Urinary bladder (tissue), 4 donors: ENCODE measurements at places on chromosomes 1 and 21. TPM values are rescaled to one million over a fixed set of nuclear protein-coding genes. Genes with fewer than 3 reads are reported as not detected.

The RPTN gene
- total RNA-seq = not detected

The RHOU gene
- 40.4 TPM for total RNA-seq

GRCh38 chr1:159828581-159829272 lies 2.1 kb downstream of the SLAMF8 start:
- no peak for DNase-seq

DNA sequence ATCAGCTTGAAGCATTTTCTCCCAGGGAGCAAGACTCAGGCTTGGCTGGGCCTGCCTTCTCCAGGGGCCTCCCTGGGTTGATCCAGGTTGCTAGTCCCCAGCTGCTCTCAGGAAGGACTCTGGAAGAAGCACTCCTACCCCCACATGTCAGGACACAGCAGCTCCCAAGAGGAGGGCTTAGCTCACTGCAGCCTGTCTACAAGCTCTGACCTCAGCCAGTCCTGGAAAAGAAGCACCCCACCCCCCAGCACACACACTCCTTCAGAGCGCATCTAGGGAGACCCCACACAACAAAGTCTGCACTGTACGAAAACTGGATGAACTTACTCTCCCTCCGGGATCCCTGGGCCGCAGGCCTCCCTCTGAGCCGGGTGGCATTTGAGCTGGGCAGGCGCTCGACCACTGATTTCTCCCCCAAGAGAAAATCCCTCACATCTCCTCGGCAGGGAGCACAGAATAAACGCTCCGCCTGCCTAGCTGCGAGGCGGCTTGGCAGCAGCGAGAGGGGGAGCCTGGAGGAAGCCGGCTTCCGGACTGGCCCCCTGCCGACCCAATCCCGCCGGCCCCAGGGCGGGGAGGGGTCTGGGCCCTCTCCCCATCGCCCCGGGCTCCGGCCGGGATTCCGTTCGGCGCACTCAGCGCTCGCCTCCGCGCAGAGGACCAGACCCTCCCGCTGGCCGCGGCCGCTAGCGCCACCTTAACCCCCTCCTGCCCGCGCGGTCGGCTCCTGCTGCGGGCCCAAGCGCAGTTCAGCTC lies at the start of gene KCNA2:
TSS of gene KCNA2 (minus strand) at position 458 of the 756 bp plus-strand sequence. CDS start 1,576 bp downstream, outside the sequence.
- no peak for DNase-seq

GRCh38 chr1:233121947-233122559 lies 171.6 kb downstream of the NTPCR start:
- no peak for DNase-seq

DNA sequence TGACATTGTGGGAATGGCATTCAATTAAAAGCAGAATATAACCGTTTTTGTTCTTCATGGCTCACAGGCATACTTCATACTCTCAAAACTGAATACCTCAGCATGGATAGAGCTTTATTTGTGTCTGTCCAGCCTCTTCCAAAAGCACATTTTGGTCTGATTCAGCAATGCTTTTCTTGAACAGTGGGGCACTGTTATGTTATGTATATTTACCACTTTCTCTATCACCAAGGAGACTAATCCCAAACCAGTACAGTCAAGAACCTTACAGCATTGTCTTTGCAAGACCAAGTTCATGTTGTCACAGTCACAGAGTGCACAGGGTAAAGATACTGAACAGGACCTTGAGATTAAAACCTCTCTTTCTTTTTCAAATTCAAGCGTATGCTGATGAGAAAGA lies 582.8 kb downstream of the PTBP2 start:
- DNase-seq = no peak

- no peak for DNase-seq
Measured at GRCh38 chr1:19222573-19222972, 12.5 kb upstream of the UBR4 start.

- DNase-seq = no peak
Measured at GRCh38 chr1:204932573-204932909, 61.9 kb downstream of the NFASC start.

GRCh38 chr1:192907545-192908243 lies 98.9 kb downstream of the RGS2 start:
- no peak for DNase-seq

GRCh38 chr1:79388694-79389361 lies 382.3 kb upstream of the ADGRL4 start:
- DNase-seq = no peak

DNA sequence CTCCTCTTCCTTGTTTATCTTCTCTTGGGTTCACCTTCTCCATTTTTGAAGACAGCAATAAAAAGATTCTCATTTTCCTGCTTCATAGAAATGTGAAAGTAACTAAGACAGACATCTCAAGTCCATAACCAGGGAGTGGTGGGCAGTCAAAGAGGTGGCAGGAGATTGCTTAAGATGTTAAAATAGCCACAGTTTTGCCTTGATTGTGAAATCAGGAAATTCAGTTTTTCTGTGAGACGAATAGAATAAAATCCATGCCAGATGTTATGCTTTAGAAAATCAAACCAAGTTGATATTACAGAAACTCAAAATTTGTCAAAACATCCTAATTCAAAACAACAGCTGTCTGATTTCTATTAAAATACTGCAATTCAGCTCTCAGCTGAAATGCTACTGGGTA lies 57.2 kb downstream of the TNN start:
- no peak for DNase-seq

DNA sequence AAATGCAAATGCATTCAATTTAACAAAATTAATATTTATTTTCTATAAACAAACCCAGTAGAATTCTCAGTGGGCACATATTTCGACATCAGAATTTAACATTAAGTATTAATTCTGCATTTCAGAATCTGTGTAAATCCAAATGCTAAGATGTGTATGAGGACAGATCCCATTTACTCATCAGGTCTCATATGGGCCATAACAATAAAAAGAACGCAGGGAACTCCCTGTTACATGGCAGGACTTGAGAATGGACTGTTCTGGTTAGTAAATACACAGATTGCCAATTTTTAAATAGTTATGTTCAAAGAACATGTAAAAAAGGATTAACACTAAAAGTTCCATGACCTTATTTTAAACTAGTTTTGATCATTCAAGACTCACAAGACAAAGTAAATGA lies 104.0 kb downstream of the SLC30A10 start:
- DNase-seq = no peak

DNA sequence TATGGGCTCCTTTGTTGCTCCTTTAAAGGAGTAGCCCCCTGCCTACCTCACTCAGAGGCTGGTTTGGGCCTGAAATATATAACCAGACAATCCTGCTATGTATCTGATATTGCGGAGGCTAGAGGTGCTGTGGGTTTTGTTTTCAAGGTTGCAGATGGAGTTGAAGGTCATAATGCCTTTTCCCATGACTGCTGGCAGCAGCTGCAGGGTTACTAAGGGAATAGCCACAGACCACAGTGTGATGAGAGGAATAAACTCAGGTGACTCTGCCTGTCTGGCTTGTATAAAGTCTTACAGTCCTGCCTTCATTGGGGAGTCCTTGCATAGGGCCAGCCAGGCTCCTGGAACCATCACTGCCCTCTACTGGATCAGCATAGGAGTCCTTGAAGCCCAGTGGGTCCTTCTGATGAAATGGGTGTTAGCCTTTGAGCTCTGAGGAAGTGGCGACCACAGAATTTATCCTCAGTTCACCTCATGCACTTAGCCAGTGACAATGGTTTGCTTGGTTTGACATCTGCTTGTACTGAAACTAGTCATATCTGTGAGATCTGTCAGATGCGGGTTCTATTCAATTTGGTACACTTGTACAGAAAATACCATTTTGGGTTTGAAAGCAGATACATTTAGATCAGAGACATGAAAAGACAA lies 174.4 kb upstream of the HMCN1 start:
- no peak for DNase-seq

DNA sequence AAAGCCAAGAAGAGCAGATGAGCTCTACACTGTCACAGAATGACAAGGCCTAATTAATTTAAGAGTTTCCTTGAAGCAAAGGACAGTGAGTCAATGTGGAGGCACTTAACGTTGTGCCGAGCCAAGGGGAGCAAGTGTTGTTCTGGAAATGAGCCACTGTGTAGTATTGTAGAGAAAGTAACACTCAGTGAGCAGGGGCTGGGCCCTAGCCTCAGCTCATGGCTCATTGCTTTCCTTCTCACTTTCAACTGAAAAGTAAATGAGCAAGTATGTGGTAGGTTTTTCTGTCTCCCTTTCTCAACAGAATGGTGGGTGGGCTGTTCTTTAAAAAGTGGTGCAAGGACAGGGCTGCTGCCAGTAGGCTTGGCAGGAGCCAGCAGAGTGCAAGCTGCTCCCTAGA lies 11.8 kb upstream of the KIAA0040 start:
- DNase-seq = no peak

DNA sequence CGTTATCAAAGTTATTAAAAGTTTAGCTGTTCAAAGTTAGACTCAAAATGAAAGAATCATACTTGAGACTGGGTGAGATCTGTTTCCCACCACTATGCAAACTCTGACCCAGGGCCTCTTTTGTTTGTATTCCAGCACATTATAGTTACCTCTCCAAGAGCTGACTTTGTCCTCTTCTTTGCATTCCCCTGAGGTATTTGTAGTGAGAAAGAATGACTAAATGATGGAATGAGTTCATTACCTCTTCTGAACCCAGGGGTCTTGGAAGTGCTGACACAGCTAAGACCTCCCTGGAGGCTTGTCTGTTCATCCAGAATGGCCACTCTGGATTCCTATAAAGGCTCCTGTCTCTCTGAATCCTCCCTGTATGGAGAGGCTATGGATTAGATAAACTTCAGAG lies 62.4 kb downstream of the FGGY start:
- DNase-seq = no peak

GRCh38 chr1:113185463-113186104 lies 112.6 kb downstream of the LRIG2 start:
- no peak for DNase-seq

- no peak for DNase-seq
Measured at GRCh38 chr1:239744851-239745250, 346.8 kb upstream of the FMN2 start.

GRCh38 chr1:101902199-101902598 lies 94.5 kb downstream of the OLFM3 start:
- DNase-seq = no peak

- no peak for DNase-seq
Measured at GRCh38 chr1:19319196-19319595, 7.1 kb downstream of the SLC66A1 start.

DNA sequence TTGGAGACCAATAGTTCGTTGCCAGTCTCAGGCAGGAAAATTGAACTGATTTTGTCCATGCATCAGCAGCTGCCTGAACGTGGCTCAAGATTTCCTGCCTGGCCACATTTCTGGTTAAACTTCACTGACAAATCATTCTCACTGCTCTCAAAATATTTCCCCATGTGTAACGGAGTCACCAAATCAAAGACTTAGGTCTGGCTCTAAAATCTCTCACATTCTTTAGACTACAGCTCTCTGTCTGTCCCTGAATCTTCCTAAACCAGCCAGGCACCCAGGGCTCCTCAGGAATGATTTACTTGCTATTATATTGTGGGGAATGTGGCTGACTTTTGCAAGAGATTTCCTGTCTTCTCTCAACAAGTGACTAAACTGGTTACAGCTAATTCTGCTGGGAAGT lies 49.2 kb upstream of the GJA8 start:
- DNase-seq = no peak

DNA sequence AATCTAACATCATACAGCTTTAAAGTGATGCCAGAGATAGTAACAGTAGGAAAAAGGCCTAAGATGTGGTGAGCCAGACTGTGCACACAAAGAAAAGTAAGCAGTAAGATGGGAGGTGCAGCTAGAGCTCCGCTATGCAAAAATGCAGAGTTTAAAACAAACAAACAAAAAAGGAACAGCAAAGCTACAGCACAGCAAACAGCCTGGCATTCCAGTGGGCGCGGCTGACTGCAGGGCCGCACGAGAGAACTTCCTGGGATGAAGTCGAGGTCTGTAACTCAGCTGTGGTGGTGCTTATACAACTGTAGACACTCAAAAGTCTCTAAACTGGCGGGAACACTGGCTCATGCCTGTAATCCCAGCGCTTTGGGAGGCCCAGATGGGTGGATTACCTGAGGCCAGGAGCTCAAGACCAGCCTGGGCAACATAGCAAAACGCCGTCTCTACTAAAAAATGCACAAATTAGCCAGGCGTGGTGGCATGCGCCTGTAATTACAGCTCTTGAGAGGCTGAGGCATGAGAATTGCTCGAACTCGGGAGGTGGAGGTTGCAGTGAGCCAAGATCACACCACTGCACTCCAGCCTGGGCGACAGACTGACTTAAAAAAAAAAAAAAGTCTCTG lies 30.1 kb downstream of the PRDM15 start:
- no peak for DNase-seq
